ENCODE measurements at places on chromosomes 5 and 9.

GRCh38 chr9:13430368-13431221 is 151.1 kb upstream of the MPDZ start:
- no peak overlapping the region for H3K4me3 ChIP-seq
- no peak for DNase-seq
- H3K4me1 ChIP-seq: peaks cover 7% of the 10 kb centered on the region

DNA sequence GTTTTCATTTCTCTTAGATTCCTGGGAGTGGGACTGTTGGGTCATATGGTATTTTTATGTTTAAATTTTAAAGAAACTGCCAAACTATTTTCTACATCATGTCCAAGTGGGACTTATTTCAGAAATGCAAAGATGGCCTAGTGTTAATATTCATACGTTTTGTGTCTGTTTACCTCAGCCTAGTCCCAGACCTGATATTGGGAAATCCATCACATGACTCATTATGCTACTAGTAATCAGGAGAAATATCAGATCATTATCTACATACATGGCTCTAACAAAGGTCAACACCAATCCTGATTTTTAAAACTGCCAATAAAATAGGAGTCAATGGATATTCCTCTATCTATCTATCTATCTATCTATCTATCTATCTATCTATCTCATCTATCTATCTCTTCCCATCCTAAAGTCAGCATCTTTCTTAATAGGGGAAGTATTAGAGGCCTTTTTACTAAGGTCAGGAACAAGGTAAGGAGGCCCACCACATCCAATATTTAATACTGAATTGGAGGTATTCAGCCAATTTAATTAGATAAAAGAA is 4.7 kb downstream of the RASGEF1C start:
- H3K27ac ChIP-seq: no peak overlapping the region
- no peak overlapping the region for H3K4me3 ChIP-seq
- H3K36me3 ChIP-seq: no peaks in the 10 kb centered on the region

GRCh38 chr9:81390792-81391456 is 298.4 kb downstream of the TLE1 start:
- H3K27me3 ChIP-seq: no peaks in the 10 kb centered on the region
- no peak overlapping the region for H3K27ac ChIP-seq
- peaks cover 8% of the 10 kb centered on the region for H3K4me1 ChIP-seq
- H3K4me3 ChIP-seq: no peak overlapping the region
- H3K36me3 ChIP-seq: no peaks in the 10 kb centered on the region

- no peaks in the 10 kb centered on the region for H3K27me3 ChIP-seq
- no peak overlapping the region for H3K4me3 ChIP-seq
- DNase-seq: no peak
- no peak overlapping the region for H3K27ac ChIP-seq
Measured at GRCh38 chr9:93119703-93119952, 14.4 kb downstream of the NINJ1 start.

DNA sequence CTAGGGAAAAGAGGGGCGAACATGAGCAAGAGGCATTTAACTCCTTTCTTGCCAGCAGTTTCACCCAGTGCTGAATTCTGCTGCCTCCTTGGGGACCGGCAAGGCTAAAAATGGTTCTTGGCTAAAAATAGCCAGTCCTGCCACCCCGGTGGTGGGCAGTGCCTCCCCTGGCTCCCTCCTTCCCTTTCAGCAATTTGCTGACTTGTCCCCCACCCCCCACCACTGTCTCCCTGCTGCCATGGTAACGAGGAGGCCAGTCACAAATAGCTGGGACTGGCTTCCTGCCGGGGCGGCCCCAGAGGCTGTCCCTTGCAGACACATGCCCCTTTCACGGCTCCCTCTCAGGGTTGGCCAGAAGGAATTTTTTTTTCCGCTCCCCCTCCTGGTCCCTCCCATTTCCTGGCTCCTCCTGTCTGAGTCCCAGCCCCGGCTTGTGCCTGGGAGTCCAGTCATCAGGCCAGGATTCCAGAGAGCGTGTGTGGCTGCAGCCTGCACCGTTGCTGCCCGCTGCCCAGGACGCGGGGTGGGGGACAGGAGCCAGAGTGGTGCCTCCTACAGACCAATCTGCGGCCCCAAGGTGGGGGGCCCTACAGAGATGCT is 130.3 kb downstream of the RGS3 start:
- H3K27me3 ChIP-seq: no peaks in the 10 kb centered on the region
- H3K4me1 ChIP-seq: peaks cover 36% of the 10 kb centered on the region
- DNase-seq: peak; percentile 96

- no peak for DNase-seq
- no peak overlapping the region for H3K27ac ChIP-seq
- H3K4me3 ChIP-seq: no peak overlapping the region
- H3K27me3 ChIP-seq: no peaks in the 10 kb centered on the region
- H3K36me3 ChIP-seq: peaks cover 99% of the 10 kb centered on the region
Measured at GRCh38 chr9:92247981-92248380, 45.5 kb downstream of the IARS1 start.

GRCh38 chr5:133383580-133383939 is 228.8 kb downstream of the FSTL4 start:
- H3K4me1 ChIP-seq: no peaks in the 10 kb centered on the region
- H3K36me3 ChIP-seq: no peaks in the 10 kb centered on the region
- DNase-seq: no peak
- H3K27me3 ChIP-seq: no peaks in the 10 kb centered on the region
- no peak overlapping the region for H3K27ac ChIP-seq

DNA sequence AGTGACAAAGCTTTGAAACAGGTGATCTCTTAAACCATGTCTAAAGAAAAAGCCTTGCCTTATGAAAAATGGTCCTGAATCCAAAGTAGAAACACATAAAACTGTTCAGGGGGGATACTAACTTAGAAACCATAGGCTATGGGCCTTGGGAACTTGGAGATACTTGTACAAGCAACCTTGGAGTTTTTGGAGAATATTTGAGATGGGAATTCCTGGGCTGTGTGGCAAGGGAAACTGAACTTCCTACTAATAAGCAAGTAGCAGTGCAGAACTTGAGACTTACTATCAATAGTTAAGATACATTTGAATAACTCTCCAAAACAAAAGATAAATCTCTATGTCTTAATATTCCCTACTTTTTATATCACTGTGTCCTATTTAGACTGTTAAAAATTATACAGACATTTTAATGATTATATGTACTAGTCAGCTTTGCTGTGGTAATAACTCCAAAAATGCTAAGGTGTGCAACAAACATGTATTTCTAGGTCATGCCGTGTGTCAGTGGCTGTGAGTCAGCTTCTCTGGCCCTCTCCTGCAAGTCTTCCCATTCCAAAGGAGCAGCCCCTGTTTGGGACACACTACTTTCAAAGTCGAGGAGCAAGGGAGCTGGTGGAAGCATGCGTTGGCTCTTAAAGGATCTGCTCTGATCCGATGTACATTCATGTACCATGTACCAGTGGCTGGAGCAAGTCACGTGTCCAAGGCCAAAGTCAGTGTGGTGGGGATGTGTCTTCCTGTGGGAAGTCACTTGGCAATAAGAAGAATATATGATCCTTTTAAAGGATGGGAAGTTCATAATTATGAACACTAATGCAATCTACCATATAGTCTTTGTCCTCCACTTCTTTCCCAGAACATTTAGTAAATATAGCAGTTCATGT is 39.6 kb downstream of the SNX30 start:
- H3K27me3 ChIP-seq: no peaks in the 10 kb centered on the region
- DNase-seq: no peak
- H3K4me3 ChIP-seq: no peak overlapping the region

GRCh38 chr5:108998216-108998615 is 250.5 kb downstream of the FER start:
- DNase-seq: no peak
- no peak overlapping the region for H3K27ac ChIP-seq
- H3K27me3 ChIP-seq: no peaks in the 10 kb centered on the region

GRCh38 chr5:1479581-1480188 is 34.4 kb upstream of the SLC6A3 start:
- H3K27me3 ChIP-seq: no peaks in the 10 kb centered on the region
- no peak overlapping the region for H3K27ac ChIP-seq
- peaks cover 37% of the 10 kb centered on the region for H3K36me3 ChIP-seq
- H3K4me3 ChIP-seq: no peak overlapping the region
- DNase-seq: no peak

- DNase-seq: no peak
- no peaks in the 10 kb centered on the region for H3K27me3 ChIP-seq
- peak overlapping the region; percentile 94 for H3K27ac ChIP-seq
- H3K4me1 ChIP-seq: peaks cover 84% of the 10 kb centered on the region
Measured at GRCh38 chr5:149150457-149150856, 9.2 kb downstream of the ABLIM3 start.

DNA sequence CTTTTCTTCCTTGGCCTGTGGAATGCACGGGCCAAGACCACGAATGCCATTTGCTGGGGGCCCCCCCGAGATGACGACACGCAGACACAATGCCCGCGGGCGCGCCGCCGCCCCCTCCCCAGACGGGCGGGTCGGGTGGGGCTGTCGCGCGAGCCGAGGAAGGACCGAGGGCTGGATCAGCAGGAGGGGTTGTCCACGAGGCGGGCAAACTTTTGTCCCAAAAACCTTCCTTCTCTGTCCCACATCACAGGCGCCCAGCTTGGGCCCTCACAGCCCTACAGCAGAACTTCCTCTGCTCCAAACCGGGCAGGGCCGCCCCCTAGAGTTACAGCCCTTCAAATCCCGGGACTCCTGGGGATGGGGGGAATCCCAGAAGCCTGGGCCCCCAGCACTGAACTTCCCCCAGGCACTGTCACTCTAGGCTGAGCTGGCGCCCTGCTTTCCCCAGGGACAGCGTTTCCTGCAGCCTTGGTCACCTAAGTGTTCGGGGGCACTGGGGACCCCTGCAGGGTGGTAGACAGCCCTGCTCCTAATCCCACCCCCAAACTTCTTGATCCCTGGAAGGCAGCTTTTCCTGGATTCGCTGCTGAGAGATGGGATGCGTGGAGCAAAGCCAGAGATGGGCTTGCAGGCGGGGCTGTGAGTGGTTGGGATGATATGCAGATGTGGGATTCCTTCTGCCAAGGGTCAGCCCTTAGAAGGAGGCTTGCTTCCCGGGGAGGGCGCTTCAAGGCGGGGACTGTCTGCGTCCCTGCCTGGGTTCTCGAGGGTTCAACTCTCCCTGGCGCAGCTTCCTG is 980 bp downstream of the COL5A1 start:
- no peaks in the 10 kb centered on the region for H3K36me3 ChIP-seq
- H3K27me3 ChIP-seq: no peaks in the 10 kb centered on the region
- H3K4me1 ChIP-seq: peaks cover 7% of the 10 kb centered on the region
- peak overlapping the region; percentile 91 for H3K27ac ChIP-seq

- H3K36me3 ChIP-seq: no peaks in the 10 kb centered on the region
- no peaks in the 10 kb centered on the region for H3K4me1 ChIP-seq
- H3K4me3 ChIP-seq: no peak overlapping the region
- no peak for DNase-seq
Measured at GRCh38 chr5:28714907-28715698, 1676.7 kb upstream of the CDH9 start.

DNA sequence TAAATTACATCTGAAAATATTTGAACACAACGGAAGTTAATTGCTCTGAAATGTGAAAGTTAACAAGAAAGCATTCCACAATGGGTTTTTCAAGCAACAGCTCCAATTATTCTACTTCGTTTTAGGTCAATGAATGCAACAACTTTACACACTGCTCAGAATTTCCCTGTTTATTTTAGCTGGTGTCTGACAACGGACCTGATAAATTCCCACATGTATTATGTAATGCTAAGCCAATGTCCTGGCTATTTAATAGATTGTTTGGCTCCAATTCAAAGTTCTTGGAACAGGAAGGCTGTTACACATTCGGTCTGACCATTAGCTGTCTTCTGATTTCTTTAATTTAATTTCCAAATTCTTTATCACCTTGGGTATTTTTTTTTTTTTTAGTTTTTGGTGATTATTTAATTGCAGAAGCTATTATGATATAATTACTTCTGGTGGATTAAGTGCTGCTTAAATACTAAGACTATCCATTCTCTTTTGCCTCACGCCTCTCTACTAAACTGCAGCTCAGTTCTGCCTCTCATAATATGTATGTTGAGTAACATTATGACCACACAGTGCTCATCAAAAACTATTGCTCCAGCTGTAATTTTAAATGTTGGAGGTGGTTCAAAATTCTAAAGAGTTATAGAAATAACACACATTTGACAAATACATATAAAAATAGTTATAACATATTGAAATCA is 57.9 kb downstream of the MEF2C start:
- H3K4me1 ChIP-seq: peaks cover 74% of the 10 kb centered on the region
- peaks cover 26% of the 10 kb centered on the region for H3K36me3 ChIP-seq
- DNase-seq: no peak
- H3K27ac ChIP-seq: peak overlapping the region; percentile 76
- peak overlapping the region; percentile 39 for H3K4me3 ChIP-seq
- no peaks in the 10 kb centered on the region for H3K27me3 ChIP-seq

- H3K4me3 ChIP-seq: no peak overlapping the region
- no peaks in the 10 kb centered on the region for H3K27me3 ChIP-seq
- no peaks in the 10 kb centered on the region for H3K4me1 ChIP-seq
- no peak overlapping the region for H3K27ac ChIP-seq
Measured at GRCh38 chr5:72641164-72641563, 134.0 kb upstream of the ZNF366 start.
